GF-D8 (cell line): ENCODE measurements at places on chromosomes 6 and 20.

- DNase-seq = no peak
These were observed 43.8 kb upstream of the ADIG start for GRCh38 chr20:38537176-38537575.

DNA sequence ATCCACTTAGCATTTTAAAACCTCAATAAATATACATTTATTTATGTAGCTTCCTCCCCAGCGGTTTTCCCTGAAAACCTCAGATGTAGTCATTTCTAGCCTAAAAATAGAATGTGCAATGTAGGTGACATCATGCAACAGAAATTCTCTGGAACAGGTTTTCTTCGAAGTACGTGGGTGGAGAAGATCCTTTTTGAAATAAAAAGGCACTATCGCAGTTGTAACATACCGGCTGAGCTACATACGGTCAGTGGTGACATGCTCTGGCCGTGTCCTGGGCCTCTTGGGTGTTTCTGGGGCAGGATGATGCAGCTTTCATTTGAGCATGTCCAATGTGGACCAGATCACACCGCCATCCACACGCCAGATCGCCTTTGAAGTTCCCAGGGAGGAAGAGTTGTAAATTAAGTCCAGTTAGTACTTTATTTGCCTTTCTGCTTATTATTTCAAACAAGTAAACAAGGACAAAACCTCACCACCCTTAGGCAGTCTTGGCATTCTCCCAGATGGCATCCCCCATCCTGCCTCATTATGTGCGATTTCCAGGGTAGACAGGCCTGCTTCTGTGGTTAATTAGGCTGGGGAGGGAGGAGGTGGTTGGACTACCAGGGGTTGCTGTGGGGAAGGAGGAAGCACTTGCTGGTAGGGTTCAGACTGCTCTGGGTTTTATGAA lies 109.5 kb upstream of the CLDN20 start:
- DNase-seq = no peak

GRCh38 chr20:21126581-21126870 lies 644 bp downstream of the KIZ start:
- no peak for DNase-seq

- no peak for DNase-seq
These were observed 27.2 kb upstream of the SRSF6 start for GRCh38 chr20:43430265-43431133.

DNA sequence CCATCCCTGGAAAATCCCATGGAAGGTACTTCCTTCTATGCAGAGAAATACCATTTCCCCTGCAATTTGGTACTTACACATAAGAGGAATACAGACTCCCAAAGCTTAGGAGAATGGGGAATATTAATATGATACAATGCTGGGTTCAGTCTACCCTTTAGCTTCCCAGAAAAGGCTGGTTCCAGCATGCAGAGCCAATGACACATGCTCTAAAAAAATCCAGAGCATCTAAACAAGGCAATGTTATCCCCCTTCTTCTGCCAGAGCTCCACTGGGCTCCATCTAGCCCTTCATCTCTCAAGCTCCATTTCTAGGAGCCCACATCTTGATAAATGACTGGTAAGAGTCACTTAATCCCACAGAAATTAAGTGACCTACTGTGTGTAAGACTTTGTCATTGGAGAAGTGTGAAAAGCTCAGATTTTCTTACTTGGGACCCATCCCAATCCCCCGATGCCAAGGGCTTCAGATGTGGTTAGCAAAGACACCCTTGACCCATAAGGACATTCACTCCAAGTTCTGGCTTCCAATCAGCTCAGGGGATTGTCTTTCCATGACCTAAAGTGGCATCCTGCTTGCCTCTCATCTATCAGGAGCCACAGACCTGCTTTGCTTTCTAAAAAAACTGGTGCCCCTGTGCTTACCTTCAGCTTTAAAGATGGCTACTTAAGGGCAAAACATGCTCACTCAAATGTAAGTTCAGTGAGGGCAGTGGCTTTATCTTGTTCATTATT lies 137.5 kb downstream of the UNC5CL start:
- DNase-seq = no peak

GRCh38 chr6:84825461-84825860 lies 61.1 kb upstream of the TBX18 start:
- no peak for DNase-seq

GRCh38 chr20:40933758-40934157 lies 94.9 kb upstream of the TOP1 start:
- DNase-seq = no peak

- DNase-seq = no peak
These were observed 441.1 kb upstream of the ARID1B start for GRCh38 chr6:156336089-156336488.

GRCh38 chr6:25469797-25470388 lies 182.1 kb upstream of the SCGN start:
- no peak for DNase-seq

DNA sequence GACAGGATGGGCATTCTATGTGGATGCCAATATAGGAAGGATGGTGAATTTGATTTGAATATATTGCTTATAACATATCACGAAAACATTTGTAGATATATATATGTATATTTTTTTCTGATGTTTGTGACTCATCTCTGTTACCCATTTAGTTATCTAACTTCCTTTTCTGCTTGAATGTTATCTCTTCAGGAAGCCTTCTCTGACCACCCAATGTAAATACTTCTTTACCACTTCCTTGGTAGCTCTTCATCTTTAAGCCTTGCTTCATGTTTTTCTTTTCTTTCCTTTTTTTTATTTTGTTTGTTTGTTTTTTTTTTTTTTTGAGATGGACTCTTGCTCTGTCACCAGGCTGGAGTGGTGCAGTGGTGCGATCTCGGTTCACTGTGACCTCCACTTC lies 260.5 kb upstream of the EPHA7 start:
- no peak for DNase-seq

DNA sequence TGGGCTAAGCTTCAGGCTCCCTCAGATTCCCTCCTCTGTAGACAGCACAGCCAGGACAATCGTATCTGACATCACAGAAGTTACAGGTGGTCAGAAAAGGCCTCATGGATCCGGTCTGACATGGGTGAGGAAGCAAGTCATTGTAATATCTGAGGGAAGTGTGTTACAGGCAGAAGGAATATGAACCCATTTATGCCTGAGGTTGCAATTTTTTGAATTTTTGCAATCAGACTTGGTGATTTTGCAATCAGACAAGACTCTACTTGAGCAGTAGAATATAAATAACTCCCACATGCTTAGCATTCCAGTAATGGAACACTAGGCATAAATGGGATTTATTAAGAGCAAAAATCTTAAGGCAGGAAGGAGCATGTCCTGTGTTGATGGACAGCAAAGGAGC lies 52.1 kb downstream of the CBLN4 start:
- no peak for DNase-seq

DNA sequence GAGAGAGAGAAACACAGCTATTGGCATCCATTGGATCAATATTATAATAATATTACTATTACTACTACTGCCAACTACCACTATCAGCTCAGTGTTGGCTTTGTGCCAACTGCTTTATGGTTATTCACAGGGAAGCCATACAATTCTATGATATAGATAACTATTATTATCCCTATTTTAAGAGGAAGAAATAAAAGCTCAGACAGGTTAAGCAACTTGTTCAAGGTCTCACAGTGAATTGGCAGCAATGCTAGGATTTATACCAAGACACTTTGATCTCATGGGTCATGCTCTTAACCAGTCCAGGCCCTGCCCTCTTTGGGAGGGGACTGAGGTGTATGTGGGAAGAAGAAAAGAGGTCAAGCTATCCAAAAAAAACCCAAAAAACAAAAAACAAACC lies 82.0 kb upstream of the TRAF3IP2 start:
- DNase-seq = no peak

DNA sequence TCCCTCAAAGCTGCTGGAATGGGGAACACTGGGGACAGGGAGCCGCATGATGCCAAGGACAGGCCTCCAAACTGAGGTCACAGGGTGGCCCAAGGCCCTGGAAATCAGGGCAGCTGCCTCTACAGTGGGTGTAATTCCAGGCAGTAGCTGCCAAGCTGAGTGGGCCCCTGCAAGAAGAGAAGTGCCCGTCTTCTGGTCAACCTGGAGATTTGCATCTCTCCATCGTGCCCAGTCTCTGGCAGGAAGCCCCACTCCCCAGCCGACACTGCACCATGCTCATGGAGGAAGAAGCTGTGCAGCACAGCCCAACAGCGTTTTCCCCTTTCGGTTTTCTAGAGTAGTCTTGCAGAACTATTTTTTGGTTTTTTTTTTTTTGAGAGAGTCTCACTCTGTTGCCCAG lies 2.2 kb upstream of the FAM209A start:
- no peak for DNase-seq

DNA sequence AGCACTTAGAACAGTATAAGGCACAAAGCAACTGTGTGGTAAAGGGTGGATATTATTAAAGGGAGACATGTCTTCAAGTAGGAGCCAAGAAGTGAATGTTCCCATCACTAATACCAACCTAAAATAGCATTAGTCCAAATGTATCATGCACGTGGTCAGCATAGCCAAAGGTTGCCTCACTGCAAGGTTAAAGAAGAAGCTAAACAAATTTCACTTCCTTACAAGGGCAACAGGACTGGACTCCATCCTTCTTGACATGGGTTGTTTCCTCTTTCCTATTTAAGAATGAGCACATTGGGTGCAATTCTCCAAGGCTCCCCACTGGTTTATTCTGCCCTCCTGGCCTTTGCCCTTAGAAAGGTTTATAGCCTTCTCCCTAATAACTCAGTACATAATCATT lies 186.7 kb downstream of the PHACTR1 start:
- no peak for DNase-seq

DNA sequence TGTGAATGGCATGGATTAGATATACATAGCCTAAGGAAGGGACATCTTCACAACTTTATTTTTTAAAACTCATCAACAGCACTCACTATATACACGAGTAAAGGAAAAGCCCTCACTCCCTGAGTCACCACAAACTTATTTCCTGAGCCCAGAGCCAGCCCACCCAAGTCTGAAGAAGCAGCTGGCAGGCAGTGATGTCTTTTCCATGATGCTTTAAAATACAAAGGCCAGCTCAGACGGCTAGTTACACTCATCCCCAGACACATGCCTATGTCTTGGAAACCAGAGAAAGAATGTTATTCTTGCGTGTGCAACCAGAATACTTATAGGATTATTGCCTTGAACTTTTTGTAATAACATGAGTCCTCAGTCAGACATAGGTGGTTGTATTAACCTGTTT lies 114.4 kb downstream of the ADGRG6 start:
- DNase-seq = no peak

- peak; percentile 90 for DNase-seq
These were observed 9.4 kb downstream of the HM13 start for GRCh38 chr20:31523361-31524283.

- DNase-seq = no peak
These were observed 131.0 kb upstream of the DTNBP1 start for GRCh38 chr6:15793826-15794225.

DNA sequence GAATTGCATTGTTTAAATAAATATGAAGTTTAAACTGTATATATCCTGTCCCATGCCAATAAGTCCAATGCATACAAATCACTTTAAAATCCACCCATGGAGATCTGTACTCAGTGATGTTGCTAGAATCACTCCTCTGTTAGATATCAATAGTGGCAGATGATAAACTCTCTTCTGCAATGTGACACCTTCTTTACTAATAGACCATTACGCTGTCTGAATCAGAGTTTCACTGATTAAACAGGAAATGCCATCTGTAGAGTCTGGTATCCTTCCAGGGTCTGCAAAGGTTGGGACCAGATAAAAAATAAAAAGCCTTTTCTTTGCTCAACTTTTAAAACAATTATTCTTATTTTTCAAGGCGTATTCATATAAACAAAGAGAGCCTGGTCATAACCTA lies 134.5 kb downstream of the EDN3 start:
- no peak for DNase-seq

DNA sequence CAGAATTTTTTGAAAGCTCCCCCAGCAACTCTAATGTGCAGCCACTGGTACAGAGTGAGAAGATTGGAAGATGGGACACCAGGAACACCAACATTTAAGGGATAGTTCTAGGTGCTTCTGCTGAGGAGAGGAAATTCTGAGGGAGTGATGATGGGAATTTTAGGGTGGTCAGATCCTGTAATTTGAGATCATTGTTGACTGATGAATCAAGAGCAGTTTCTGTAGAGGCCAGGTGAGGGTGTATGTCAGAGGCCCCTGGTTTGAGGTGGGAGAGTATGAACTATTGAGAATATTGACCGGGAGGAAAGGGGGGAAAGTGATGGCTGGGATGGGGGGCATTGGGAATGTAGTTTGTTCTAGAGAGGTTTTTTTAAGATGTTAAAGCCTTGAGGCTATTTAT lies 47.2 kb downstream of the PTPRA start:
- DNase-seq = no peak

GRCh38 chr6:85493389-85493788 lies 43.5 kb downstream of the NT5E start:
- DNase-seq = no peak

DNA sequence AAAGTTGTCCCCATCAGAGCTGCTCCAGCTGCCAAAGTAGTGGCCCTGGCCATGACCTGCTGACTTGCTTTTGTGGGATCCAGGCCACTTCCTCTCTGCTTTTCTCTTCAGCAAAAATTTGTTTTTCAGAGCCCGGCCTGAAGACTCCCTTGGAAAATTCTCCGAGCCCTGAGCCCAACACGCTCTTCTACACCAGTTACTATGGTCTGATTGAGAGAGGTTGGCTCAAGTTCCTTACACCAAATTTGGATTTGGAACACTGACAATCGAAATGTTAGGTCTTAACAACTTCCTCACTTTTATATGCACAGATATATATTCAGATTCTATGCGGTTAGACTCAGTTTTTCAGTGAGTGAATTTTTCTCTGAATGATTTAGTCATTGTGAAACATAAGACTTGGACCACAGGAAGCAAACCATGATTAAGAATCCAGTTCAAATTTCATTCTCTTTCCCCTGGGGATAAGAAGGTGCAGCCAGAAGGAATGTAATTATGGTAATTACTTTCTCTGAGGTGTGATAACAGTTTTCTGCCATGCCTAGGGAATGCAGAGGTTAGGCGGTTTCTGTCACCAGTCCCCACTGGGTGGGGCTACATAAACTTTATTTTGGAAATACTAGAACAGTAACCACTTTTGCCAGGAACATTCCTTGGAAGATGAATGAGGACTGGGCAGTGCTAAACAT lies 365.2 kb downstream of the SYNE1 start:
- DNase-seq = no peak

DNA sequence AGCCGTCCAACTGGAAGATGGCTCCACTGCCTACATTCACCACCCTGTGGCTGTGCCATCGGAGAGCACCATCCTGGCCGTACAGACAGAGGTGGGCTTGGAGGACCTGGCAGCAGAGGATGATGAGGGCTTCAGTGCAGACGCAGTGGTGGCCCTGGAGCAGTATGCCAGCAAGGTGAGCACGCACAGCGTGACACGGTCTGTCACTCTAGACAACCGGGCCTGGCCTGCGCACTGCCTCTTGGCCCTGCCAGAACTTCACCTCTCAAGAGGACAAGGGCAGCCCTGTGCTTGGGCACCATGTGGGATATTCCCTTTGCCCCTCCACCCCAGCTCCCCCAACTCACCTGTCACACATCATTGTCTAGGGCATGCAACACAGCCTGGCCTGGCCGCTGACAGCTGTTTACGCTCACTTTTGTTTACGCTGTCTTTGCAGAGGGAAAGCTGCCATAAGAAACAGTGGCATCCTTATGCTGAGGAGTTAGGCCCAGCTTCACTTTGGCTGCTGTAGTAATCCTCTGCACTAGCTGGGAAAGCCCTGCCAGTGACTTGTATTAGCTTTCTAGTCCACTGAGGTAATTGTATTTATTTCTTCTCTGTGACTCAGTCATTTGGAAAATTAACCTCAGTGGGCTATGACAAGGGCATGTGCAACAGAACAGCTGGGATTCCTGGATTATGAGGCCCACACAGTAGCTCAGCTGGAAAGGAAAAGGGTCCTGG lies 9.8 kb upstream of the DEF6 start:
- no peak for DNase-seq
